HFF-Myc (cell line): ENCODE measurements at places on chromosomes 12 and 14.
A peak's percentile ranks its signal among the peaks of the same experiment; 100 is the strongest.

DNA sequence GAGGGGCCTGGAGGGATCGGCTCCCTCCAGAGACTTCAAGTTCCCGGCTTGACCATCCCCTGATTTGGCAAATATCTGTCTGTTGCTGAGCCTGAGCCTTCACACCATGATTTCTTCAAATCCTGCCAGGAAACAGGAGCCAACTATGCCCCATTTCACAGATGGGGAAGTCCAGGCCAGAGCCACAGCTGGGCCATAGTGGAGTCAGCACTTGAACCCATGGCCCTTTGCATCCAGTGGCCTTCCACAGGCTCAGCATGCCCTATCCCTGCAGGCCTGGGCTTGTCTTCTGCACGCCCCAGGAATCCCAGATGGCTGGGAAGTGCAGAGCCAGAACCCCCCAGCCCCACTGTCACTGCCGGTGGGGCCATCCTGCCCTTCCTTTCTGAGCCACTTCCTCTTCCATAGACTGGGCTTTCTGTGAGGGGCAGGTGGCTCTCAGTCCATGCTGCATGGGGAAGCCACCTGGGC lies 44.9 kb downstream of the CYP46A1 start:
- DNase-seq, result no peak

DNA sequence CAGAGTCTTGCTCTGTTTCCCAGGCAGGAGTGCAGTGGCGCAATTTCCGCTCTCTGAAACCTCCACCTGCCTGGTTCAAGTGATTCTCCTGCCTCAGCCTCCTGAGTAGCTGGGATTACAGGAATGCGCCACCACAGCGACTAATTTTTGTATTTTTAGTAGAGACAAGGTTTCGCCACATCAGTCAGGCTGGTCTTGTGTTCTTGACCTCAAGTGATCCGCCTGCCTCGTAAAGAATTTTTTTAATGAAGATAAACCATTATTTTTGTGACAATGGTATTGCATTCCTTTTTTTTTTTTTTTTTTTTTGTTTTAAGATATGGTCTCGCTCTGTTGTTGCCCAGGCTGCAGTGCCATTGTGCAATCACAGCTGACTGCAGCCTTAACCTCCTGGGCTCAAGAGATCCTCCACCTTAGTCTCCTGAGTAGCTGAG lies 25.8 kb downstream of the ACVR1B start:
- DNase-seq, result no peak

DNA sequence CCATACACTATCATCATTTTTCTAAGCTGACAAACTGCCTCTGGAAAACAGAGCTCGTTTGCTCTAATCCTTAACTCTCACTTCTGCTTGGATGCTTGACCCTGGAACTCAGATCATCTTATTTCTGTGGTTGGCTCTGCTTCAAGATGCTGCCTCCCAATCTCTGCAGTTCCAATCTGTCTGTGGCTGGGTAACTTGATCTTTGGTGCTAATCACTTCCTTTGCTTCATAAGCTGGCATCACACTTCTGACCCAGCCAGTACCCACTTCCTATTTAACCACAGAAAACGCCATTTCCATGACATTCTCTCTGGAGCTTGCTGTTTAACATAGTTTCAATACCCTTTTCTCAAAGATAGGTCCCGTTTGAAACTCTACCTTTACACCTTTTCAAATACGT lies 254.2 kb downstream of the ACSS3 start:
- DNase-seq, result no peak

DNA sequence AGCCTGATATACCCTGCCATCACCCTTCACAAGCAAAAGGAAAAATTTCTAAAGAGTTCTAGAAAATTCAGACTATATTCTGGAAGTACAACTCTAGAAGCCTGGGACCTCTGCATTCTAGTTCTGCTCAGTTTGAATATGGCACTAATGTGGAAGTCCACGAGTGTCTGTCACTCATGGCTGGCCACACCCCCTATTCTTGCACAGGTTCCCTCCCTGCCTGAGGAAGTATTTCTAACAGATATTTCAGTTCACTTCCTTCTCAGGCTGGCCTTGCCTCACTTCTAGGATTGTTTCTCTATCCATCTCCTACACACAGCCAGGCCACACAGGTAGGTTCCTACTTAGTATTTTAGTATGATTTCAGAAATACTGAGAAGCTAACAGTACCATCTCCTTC lies 67.4 kb downstream of the PHLDA1 start:
- no peak for DNase-seq

- no peak for DNase-seq
Observed at GRCh38 chr14:100907240-100907639, 3.7 kb upstream of the RTL1 start.

DNA sequence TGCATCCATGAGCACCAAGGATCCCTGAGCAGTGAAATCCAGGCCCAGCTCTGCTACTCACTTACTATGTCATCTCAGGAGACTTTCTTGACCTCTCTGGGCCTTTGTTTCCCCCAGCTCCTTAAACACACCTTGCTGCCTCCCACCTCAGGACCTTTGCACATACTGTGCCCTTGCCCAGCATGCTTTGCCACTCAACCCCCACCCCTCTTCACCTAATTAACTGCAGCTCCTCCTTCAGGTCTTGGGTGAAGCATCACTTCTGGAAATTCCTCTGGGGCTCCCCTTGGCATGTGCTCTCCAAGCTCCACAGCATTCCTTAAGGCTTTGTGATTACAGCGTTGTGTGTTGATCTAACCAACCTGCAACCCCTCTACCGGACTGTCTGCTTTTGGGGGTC lies 15.9 kb downstream of the WSCD2 start:
- DNase-seq, result no peak

GRCh38 chr12:127987199-127987901 lies 279.6 kb upstream of the TMEM132C start:
- DNase-seq, result no peak

DNA sequence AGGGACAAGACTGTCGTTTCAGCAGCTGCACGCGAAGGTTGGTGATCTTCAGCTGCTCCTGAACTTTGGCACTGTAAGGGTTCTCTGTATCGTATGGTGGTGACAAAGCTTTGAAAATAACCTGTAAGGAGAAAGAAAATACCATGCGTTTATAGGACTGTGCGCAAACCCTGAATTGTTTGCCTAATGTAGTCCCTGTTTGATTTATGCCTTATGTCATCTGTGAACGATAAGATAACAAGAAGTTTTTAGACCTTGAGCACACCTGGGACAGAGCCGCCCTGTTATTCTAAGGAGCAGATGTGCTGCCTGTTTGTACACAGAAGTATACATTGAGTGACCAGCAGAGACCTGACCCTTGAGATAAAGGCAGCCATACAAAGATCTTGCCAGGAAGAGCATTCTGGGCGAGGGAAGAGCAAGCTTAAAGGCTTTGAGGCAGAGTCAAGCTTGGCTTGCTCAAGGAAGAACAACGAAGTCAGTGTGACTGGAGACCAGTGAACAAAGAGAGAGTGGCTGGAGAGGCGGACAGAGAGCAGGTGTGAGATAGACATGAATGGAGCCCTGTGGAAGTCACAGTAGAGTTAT lies 52.4 kb downstream of the NTN4 start:
- no peak for DNase-seq

DNA sequence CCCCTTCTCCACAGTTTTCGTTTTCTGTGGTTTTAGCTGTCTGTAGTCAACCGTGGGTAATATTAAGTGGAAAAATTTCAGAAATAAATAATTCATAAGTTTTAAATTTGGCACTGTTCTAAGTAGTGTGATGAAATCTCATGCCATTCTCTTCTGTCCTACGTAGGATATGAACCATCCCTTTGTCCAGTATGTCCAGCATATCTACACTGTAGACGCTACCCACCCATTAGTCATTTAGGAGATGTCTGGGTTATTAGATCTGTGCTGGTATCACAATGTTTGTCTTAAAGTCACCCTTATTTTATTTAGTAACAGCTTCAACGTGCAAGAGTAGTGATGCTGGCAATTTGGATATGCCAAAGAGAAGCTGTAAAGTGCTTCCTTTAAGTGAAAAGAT lies 44.7 kb downstream of the ATF7IP start:
- DNase-seq, result no peak

- no peak for DNase-seq
Observed at GRCh38 chr12:28563286-28563685, 373.0 kb downstream of the CCDC91 start.

DNA sequence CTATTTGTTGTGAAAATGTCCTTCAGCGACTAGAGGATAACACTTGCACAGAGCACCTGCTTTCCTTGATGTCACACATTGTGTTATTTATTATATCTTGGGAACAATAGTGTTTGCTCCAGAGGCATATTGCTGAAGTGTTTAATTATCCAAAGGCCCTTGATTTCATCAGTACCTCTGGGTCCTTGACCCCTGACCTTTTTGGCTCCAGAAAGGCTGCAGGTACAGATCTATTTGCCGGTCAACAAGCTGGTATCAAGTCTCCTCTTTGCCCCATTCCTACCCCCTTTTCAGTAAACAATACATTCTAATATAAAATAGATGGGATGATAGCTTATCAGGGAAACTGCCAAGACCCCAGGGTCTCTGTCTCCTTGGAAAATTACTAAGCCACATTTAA lies 206.8 kb downstream of the DACT1 start:
- DNase-seq, result no peak

DNA sequence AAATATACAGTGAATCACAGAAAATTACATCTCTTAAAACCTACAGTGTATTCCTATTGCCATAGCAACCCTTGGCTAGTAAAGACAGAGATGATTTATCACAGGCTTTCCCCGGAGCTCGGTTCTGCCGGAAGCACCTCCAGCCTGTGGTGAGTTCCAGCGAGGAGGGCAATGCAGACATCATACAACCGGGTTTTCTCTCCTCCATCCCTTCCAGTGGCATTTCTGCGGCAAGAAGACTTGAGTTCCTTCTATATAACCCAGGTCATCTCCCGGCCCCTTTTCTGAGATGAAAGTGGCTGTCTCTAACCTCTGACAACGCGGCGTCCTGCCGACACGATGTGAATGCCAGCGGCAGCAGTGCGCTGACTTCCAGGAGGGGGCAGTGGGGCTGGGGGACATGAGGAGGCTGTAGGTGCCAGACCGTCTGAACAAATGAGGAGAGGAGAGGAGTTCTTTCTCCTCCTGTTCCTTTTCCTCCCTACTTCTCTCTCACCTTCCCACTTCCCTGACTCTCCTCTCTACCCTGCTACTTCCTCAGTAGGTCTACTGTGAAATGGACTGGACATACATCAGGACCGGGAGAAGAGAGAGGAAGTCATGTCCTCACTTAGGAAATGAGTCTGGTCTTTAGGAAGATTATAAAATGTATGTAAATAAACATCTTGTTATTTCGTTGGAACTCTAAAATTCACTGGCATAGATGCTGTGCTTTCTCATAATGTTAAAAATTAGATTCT lies 68.6 kb upstream of the MAX start:
- peak; percentile 31 for DNase-seq

- DNase-seq, result no peak
Observed at GRCh38 chr12:47121146-47121545, 41.4 kb upstream of the AMIGO2 start.

DNA sequence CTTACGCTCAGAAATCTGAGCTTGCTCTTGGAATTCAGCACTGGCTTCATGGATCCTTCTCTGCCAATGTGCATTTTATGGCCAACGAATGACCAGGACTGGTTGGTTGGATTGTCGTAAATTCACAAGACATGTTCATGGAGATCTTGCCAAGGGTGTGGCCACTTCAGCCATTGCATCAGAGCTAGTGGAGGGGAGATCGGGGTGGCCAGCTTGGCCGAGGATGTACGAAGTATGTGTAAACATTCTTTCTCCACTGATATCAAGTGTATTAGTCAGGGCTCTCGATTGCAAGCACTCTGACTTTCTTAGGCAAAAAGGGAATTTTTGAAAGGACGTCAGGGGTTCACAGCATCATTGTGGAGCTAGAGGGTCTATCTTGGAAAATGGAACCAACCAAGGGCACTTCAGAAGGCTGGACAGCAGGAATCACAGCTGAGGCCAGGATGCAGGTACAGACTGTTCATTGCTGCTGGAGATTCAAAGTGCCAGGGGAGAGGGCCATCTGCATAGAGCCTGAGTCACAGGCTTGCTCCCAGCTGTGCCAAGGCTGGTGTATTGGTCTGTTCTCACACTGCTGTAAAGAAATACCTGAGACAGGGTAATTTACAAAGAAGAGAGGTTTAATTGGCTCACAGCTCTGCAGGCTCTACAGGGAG lies 32.9 kb upstream of the ADGRD1 start:
- no peak for DNase-seq

- DNase-seq, result no peak
Observed at GRCh38 chr14:63764103-63764502, 36.2 kb upstream of the SGPP1 start.
